SK-N-SH (cell line): ENCODE measurements at places on chromosomes 1 and 21. TPM values are rescaled to one million over a fixed set of nuclear protein-coding genes. Genes with fewer than 3 reads are reported as not detected.

GRCh38 chr21:14308234-14308633 is 74.7 kb downstream of the HSPA13 start:
- no peak overlapping the region for H3K27ac ChIP-seq
- no peak overlapping the region for H3K4me3 ChIP-seq
- no peaks in the 10 kb centered on the region for H3K36me3 ChIP-seq
- no peaks in the 10 kb centered on the region; the same call in 1 of the 2 replicates for H3K4me1 ChIP-seq
- H3K27me3 ChIP-seq, result no peaks in the 10 kb centered on the region

DNA sequence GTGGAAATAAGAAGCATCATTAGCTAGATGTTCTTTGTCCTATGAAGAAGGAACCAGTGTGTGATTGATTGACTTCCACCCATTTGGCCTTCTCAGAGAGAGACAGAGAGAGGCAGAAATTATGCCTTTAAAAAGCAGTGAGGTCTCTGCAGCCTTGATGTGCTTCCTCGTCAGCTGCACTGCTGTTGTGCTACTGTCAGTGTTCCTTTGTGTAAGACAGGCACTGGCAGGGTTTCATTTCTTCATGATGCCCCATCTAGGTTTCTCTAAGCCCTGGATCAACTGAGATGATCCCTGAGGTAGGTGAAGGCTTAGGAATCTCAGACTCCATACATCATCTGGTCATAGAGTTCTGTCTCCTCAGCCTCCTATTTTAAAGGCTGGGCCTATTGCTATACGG is 34.9 kb downstream of the GPR3 start:
- no peak for DNase-seq
- no peak overlapping the region for H3K27ac ChIP-seq
- H3K4me3 ChIP-seq, result no peak overlapping the region
- no peaks in the 10 kb centered on the region; the same call in 1 of the 2 replicates for H3K4me1 ChIP-seq

GRCh38 chr1:226061841-226062557 is 517 bp upstream of the H3-3A start:
- peak overlapping the region; percentile 73 for H3K4me3 ChIP-seq
- H3K27ac ChIP-seq, result peak overlapping the region; percentile 99
- peaks cover 23% of the 10 kb centered on the region for H3K36me3 ChIP-seq
- H3K4me1 ChIP-seq, result peaks cover 32% of the 10 kb centered on the region
- peak; percentile 95 for DNase-seq
- no peaks in the 10 kb centered on the region for H3K27me3 ChIP-seq

The NBPF6 gene
- not detected in 2 replicates for polyA plus RNA-seq

GRCh38 chr1:69195136-69195535 is 372.6 kb upstream of the LRRC7 start:
- no peaks in the 10 kb centered on the region for H3K36me3 ChIP-seq
- no peaks in the 10 kb centered on the region for H3K4me1 ChIP-seq
- DNase-seq, result no peak
- H3K27me3 ChIP-seq, result no peaks in the 10 kb centered on the region

GRCh38 chr1:173191011-173191705 is 16.0 kb downstream of the TNFSF4 start:
- peak overlapping the region; percentile 23; the same call in 1 of the 2 replicates for H3K27ac ChIP-seq
- DNase-seq, result no peak
- peaks cover 9% of the 10 kb centered on the region; the same call in 1 of the 2 replicates for H3K36me3 ChIP-seq
- H3K4me3 ChIP-seq, result no peak overlapping the region
- H3K4me1 ChIP-seq, result peaks cover 8% of the 10 kb centered on the region; the same call in 1 of the 2 replicates

The CFAP141 gene
- not detected in 2 replicates for polyA plus RNA-seq

DNA sequence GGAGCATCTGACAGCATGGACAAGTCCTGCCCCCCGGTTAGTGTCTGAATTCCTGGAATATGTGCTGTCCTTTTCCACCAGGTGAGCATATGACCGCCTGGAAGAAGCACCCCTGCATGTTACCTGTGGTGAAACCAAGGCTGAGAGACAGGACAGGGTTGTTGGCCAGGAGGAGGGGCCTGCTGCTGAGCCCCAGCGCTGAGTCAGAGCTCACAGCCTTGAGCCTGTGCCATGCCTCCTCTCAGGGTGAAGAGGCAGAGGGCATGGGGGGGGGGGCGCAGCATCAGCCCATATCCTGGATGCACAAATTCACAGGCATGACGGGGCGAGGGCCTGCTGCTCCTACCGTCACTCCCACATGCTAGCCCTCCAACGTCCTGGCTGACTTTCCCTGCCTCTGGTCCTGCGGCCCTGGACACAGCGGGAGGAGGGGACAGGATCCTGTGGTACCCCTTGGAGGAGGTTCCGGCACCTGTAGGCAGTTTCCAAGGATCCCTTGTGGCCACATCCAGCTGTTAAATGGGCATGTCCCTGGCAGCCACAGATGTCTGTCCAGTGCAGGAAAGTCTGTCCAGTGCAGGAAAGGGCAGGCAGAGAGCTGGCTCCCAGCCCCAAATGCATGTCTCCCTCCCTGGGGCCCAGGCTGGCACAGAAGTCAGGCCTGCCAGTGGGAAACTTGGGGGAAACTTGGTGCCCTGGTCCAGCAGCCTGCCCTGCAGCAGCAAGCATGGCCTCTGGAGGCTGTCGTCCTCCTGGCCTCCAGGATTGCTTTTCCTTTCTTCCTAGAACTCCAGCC is 23.9 kb downstream of the TTC34 start:
- H3K4me1 ChIP-seq, result no peaks in the 10 kb centered on the region
- no peaks in the 10 kb centered on the region for H3K36me3 ChIP-seq
- DNase-seq, result no peak

The PEF1 gene
- 51.9 and 63.4 TPM in 2 replicates for polyA plus RNA-seq
